ENCODE measurements at places on chromosomes 3 and 15. TPM values are rescaled to one million over a fixed set of nuclear protein-coding genes. Genes with fewer than 3 reads are reported as not detected.

The GXYLT2 gene
- total RNA-seq = 49.7 TPM

The IL17RB gene
- total RNA-seq = 0.35 TPM

The NDN gene
- 35.7 TPM for total RNA-seq

The EAF2 gene
- total RNA-seq = 1.8 TPM

The RPP14 gene
- 8.0 TPM for total RNA-seq

The TRH gene
- total RNA-seq = not detected

The KNSTRN gene
- total RNA-seq = 10.5 TPM

The TEX55 gene
- total RNA-seq = not detected

The GABRB3 gene
- total RNA-seq = 0.45 TPM

Data from smooth muscle cell of the coronary artery (primary cell).